ENCODE measurements at places on chromosomes 7 and 10.
A peak's percentile ranks its signal among the peaks of the same experiment; 100 is the strongest.

DNA sequence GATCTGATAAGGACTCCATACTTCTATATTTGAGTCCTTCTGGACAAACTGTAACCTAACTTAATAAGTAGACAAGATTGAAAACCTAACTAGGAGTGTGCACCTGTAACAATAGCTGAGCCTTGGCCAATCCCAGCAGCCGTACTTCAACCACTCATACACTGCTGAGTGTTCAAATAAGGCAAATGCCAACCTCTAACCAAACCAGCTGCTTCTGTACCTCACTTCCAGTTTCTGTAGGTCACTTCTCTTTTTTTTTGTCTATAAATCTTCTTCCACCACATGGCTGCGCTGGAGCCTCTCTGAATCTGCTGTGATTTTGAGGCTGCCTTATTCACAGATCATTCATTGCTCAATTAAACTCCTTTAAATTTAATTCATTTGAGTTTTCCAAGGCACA, 753.2 kb downstream of the DNAJB9 start:
- no peak for DNase-seq

- DNase-seq = no peak
Observed at GRCh38 chr10:106519376-106520030, 645.0 kb downstream of the SORCS1 start.

- DNase-seq = no peak
Observed at GRCh38 chr10:110568055-110568735, 700 bp downstream of the SMC3 start.

- no peak for DNase-seq
Observed at GRCh38 chr7:21507627-21508343, 35.1 kb upstream of the DNAH11 start.

- no peak for DNase-seq
Observed at GRCh38 chr10:93968540-93968945, 25.2 kb upstream of the PLCE1 start.

GRCh38 chr10:61662794-61663259, at the start of gene CABCOCO1:
TSS of gene CABCOCO1 (plus strand) at chr10:61662929. CDS start at chr10:61662973, 44 bp downstream.
- DNase-seq = peak; percentile 80

GRCh38 chr10:111439034-111439842, 362.4 kb downstream of the ADRA2A start:
- no peak for DNase-seq

GRCh38 chr10:126839094-126839761, 66.0 kb upstream of the DOCK1 start:
- peak; percentile 87 for DNase-seq

DNA sequence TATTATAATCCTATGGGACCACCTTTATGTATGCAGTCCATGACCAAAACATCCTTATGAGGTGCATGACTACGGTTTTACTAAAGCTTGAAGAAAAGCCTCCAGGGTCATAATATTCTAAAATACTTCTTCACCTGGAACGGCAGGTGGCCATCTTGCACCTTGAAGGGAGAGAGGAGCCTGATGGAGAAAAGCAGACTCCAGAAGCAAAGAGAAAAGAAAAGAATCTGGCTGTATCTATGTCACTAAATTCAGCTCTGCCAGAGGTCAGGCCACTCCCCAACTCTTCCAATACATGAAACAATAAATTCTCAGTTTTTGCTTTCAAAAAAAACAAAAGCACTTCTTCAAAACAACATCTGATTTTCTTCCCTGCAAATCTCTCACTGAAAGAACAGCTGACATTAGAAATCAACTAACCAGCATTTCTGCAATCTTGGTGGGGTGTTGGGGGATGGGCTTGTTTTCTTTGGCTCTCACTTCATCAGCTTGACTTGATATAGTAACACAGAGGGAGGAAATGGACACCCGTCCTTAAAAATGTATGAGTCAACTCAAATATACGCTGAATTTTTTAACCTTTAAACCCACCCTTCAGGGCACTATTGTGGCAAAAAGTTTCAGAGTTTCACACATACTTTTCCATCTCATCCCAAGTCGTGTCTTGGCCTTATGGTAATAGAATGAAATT, 21.7 kb downstream of the HIBADH start:
- no peak for DNase-seq
